ENCODE measurements at places on chromosomes 12 and 14. TPM values are rescaled to one million over a fixed set of nuclear protein-coding genes. Genes with fewer than 3 reads are reported as not detected.

MBIP gene
- total RNA-seq = 23.4 TPM

VPS33A gene
- total RNA-seq = 14.5 TPM

RIMKLB gene
- 76.2 TPM for total RNA-seq

MANSC1 gene
- total RNA-seq = 38.1 TPM

IL23A gene
- not detected for total RNA-seq

HOXC13 gene
- total RNA-seq = 0.32 TPM

GRCh38 chr14:102922490-102923200, at the start of gene AMN:
Gene AMN, plus strand, starts transcription at chr14:102922663. Its CDS starts 26 bp downstream, at chr14:102922689.
- DNase-seq = no peak

All from aorta (tissue), 5 donors.